ENCODE measurements at places on chromosomes 11 and 22.
A peak's percentile ranks its signal among the peaks of the same experiment; 100 is the strongest.

DNA sequence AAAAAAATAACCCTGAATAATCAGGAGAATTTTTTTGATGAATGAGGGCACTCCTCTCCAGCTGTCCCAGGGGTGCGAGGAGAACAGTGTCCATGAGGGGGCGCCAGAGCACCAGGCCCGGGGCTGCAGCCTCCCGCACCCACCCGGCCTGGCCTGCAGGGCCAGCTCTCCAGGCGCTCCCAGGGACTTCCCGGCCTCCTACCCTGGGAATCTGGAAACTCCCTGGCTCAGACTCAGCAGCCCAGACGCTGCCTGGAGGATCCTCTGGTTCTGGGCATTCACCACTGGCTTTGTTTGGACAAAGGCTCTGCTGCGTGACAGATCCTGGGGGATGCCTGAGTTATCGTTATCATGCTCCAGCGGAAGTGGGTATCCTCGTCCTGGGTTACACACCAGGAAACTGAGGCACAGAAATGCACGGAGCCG lies 31.0 kb downstream of the MCM5 start:
- peak; percentile 14 for DNase-seq

DNA sequence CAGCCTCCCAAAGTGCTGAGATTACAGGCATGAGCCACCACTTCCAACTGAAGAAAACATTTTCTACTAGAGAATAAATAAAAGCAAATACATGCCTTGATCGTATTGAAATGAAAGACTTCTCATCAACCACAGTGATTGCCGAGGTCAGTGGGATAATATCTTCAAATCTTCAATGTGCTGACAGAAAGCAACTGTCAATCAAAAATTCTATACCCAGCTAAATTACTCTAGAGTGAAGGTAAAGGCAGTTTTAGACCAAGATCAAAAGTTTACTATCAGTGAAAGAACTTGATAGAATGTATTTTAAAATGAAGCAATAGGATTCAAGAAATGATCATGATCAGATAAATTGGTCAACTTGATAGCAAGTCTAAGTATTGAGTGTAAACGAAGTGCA lies 130.6 kb downstream of the BRD1 start:
- DNase-seq: no peak

- no peak for DNase-seq
These were observed 23.0 kb upstream of the ZDHHC13 start for GRCh38 chr11:19093976-19094375.

GRCh38 chr11:1117992-1118391 lies 39.8 kb upstream of the MUC5AC start:
- no peak for DNase-seq

DNA sequence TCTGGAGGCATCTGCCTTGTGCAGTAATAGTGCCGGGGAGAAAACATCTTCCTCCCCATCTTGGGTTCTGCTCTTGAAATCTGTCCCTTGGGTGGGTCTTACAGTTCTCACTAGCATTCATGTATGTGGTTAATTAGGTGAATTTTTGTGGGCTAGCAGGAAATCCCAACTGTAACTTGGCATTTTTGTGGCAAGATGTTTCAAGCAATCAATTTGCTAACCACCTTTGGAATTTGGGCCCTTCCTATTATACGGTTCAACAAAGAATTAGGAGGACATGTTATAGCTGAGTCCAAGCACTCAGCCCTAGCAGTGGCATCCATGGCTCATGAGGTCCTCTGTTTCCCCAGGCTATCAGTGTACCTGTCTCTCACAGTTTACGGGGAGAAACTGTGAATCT lies 89.1 kb upstream of the MTNR1B start:
- no peak for DNase-seq

DNA sequence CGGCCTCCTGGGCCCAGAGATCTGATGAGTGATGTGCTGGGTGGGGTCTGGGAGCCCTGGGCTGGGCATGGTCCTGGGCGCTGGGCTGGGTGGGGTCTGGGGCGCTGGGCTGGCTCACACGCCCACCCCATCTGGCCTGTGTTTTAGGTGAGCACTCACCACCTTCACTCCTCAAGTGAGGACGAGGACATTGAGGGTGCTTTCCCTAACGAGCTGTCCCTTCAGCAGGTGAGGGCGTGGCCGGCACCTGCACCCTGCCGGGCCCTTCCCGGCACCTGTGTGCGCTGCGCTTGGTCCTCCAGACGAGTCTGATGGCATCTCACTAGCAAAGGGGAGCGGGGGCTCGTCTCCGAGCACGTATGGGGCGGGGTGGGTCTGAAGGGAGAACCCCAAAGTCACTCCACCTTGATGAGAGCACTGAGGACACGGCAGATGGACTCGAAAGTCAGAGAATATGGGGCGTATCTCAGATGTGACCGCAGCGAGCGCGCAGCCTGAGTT lies 37.9 kb downstream of the SBF1 start:
- DNase-seq: no peak

DNA sequence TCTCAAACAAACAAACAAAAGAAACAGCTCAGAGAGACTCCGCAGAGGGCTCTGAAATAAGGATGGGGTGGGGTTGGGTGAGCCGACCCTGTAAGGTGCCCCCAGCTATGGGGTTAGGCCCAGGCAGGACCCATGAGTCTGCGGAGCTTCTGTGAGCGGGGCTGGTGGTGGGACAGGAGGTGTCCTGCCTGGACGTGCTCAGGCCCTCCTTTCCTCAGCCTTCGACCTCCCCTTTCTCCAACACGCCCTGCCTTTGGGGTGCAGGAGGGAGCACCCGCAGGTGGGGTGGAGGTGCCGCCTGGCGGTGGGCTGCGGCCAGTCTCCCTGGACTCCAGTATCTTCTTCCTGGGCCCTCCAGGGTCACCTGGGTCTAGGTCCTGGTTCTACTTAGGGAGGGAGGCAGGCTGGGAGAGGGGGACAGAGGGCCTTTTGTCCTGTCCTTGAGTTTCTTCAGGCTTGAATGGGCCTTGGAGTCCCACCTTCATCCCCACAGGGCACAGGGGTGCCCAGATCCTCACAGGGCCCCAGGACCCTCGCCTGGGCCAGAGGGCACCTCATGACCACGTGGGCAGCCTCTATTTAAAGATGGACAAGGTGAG lies 12.3 kb downstream of the PRR33 start:
- DNase-seq: no peak

DNA sequence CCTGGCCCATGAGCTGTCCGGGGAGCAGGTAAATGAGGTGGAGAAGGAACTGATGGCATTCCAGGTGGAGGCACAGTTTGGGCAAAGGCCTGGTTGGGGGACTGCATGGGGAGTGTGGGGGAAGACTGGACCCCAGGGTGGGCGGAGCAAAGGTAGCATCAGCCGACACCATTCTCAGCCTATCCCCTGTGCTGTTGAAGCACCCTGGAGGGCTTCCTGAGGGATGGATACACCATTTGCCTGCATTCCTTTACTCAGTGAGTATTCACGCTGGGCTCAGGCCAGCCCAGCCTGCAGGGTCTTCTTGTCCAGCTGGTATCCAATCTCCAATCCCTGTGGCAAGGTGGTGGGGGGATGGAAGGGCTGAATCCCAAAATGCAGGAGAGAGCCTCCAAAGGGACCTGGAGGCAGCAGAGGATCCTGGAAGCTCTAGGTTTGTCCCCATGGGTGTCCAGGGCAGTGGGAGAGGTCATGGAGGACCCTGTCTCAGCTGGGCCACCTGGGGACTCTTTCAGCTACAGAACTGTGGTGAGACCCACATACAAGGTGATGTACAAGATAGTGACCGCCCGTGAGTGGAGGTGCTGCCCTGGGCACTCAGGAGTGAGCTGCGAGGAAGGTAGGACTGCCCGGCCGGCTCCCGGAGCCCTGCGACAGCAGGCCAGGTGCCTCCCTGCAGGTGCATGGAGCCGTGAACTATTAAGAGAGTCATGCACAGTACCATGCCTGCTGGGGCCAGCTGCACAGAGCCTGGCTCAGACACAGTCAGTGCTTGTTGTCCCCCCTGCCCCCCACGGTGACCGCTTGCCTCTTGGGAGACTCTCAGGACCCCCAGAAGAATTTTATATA lies 9.5 kb downstream of the EMID1 start:
- DNase-seq: no peak

GRCh38 chr11:44779736-44780520 lies 53.2 kb downstream of the TSPAN18 start:
- no peak for DNase-seq

DNA sequence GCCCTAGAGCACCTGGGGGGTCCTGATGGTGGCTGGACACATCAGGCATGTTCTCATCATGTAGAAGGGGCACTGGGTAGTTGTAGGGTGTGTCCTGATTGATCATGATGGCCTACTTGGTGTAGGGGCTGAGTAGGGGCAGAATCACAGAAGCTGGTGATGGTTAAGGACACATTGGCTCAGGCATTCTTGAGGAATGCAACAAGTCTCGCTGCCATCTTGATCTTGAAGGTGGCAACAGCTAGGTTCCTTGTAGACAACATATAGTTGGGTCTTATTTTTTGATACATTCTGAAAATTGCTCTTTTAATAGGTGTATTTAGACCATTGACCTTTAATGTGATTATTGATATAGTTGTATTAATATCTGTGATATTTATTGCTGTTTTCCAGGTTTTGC lies 28.1 kb downstream of the PPP6R3 start:
- no peak for DNase-seq

- no peak for DNase-seq
These were observed 14.8 kb upstream of the RBM4B start for GRCh38 chr11:66692446-66692845.

DNA sequence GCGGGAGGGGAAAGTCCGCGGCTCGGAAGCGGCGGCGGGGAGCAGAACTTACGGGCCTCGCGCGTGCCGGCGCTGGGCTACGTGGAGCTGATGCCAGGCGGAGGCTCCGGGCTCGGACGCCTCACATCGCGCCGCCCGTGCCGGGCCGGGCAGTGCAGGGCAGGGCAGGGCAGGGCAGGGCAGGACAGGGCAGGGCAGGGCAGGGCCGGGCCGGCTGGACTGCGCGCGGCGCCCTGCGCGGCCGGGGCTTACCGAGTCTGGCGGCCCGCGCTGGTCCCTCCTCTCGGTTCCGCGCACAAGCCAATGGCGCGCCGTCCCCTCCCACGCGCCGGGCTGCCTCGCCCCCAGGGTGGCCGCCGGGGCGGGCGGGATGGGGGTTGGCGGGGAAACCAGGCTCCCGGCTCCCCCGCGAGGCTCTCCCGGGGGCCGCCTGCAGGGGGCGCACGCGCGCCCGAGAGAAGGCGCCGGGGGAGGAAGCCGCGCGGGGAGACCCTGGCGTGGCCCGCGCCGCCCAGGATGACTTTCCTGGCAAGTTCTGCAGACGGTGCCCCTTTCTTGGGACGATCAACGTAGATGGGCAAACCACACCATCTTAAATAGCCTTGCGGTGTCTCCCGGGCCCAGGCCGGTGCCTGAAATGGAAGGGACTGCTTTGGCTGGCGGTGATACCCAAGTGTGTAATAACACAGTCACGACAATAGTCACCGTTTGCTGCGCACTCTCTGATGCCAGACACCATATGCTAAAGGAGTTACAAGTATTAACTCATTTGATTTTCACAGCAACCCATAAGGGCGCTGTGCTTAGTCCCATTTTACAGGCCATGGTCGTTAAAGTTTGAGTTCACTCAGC lies at the start of gene TP53I11:
Gene TP53I11, minus strand, starts transcription at position 259 of the 852 bp plus-strand sequence. CDS start 12,548 bp downstream, outside the sequence.
- peak; percentile 35 for DNase-seq

DNA sequence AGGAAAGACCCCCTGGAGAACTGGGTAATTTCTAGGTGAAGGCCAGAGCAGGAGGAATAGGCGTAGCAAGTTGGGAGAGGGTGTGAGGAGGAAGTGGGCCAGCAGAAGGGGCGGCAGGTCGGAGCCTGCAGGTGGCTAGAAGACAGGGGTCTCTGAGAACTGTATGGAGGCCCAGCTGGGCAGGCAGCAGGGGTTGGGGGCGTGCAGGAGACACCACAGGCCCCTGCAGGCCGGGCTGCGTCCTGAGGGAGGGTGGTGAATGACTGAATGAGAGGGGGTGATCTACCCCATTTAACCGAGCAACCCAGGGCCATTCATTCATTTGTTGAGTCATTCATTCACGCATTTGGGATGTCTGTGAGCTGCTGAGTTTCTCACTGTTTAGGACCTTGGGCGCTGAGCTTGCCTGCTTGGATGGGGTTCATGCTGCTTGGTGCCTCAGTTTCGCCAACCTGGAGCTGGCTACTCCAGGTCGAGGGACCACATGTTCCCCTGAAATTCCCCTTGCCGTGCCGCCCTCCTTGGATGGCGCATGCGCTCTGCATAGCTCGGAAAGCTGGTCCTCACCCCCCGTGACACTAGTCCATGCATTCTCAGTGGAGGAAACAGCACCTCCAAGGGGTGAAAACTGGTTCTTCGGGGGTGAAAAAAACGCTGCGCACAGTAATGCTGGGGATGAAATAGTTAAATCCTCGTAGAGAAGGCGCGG lies 15.6 kb downstream of the MPPED1 start:
- DNase-seq: no peak

- DNase-seq: no peak
These were observed 70.3 kb downstream of the MAML2 start for GRCh38 chr11:96272529-96273222.

- DNase-seq: no peak
These were observed 12.6 kb downstream of the LRRC75B start for GRCh38 chr22:24580276-24580675.

DNA sequence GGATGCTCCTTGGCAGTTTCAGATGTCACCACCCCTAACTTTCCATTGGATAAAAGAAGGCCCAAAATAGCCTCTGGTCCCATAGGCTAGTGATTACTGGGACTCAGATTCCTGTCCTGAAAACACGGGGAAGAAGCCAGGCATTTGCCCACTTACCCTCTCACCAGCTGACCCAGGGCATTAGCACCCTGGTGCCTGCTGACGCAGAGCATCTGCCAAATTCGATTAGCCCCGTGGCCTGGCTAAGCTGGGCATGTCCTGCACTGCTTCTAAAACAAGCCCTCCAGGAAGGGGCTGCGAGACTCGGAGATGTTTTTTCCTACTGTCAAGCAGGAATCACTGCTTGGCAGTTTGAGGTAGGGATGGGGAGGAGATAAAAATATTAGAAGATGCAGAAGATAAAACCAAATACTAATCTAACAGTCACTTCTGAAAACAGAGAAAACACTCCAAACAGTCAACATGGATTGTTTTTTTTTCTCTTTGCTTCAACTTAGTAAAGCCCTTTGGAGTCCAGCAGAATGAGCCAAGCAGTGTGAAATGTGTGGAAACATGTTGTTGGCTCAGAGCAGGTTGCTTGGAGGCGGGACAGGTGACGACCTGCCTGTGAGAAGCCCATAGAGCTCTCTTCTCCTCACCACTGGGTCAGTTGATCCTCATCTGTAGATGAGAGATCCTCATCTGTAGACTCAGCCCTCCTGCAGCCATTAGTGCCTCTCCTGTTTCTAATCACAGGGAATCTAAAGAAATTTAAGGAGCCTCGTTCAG lies 54.0 kb downstream of the BDNF start:
- no peak for DNase-seq

DNA sequence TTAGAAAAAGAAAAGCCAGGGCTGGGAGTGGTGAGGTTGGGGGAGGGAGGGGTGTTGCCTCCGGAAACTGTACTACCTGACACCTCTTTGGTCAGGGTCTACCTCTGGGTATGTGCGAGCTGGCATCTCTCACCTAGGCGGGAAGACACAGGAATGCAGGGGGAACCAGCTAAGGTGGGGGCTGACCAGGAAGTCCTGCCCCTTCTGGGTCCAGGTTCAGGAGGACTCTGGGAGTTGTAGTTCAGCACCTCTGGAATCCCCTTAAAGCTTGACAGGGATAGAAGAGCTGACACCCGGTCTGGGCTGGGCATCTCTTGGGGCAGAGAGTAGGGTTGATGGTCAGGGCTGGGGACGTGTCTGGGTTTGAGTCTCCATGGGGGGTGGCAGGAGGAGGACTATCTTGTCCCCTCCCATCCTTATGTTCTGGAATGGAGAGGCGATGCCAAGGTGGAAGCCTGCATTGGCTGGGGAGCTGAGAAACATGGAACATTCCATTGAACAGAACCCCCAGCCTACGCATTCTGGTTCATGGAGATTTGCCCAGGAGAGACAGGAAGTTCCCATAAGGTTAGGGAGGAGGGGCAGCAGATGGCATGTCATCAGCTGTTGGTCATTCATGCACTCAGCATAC lies 2.1 kb upstream of the KIAA1671 start:
- DNase-seq: no peak

- DNase-seq: no peak
These were observed 41.6 kb downstream of the USP35 start for GRCh38 chr11:78230161-78230877.

All from stimulated activated CD4-positive, alpha-beta T cell treated with anti-CD3 and anti-CD28 coated beads, Interleukin-1b, Interleukin-23, amount 100 ng/mL, for 1 hour (primary cell).